Astrocyte (in vitro differentiated cells and primary cell): ENCODE measurements at places on chromosomes 3 and 15. TPM values are rescaled to one million over a fixed set of nuclear protein-coding genes. Genes with fewer than 3 reads are reported as not detected.

DNA sequence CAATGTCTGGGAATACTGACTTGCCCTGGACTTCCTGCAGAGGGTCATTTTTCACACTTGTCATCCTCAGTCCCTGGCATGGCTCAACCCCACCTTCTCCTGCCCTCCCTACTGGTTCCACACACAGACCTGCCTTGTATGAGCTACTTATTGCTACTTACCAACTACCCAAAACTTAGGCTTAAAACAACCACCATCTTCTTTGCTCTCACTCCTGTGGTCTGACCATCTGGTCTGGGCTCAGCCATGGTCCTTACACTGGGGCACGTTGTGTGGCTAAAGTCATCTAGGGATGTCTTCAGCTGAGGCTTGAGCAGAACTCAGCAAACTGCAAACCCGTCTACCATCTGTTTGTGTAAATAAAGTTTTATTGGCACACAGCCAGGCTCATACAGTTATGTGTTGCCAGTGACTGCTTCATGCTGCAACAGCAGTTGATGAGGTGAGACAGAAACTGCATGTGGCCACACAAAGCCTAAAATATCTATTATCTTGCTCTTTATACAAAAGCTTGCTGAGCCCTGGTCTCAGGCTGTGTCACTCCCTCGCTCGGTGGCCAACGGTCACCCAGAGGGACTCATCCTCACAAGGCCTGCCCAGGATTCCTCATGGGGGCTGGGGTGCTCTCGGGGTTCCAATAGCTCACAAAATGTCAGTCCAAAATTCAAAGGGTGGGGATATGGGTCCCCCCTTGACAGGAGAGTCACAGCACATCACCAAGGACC lies 43.5 kb downstream of the KLF15 start:
- no peak for DNase-seq

The TXNRD3 gene
- 7.6 and 11.1 TPM in 2 replicates for total RNA-seq

DNA sequence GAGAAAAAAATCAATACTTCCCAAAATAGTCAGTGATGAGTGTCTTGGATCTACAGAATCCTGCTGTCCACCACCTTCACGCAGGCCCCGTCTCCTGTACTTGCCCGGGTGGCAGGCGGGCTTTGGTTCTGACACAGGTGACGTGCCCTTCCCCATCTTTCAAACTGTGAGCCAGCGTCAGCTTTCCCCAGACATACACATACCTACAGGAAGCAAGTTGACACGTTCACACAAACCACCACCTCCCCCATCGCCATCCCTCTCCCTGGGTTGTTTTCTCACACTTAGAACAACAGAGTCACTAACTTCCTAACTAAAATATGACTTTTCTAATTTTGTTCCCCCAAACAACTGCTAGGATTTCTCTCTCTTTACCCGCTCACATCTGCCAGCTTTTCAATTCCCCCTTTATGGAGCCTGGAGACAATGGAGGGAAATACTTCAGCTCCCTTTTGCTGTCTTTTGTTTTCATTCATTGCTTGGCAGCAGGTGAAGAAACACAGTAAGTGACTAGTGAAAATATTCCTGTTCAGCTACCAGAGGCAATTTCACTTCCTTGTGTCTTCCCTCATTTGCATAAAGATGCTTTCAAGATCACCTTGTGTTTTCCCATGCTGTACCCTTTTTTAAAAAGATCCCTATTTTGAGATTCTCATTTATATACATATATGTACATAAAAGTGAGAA lies 248.3 kb downstream of the SLCO3A1 start:
- DNase-seq = no peak

DNA sequence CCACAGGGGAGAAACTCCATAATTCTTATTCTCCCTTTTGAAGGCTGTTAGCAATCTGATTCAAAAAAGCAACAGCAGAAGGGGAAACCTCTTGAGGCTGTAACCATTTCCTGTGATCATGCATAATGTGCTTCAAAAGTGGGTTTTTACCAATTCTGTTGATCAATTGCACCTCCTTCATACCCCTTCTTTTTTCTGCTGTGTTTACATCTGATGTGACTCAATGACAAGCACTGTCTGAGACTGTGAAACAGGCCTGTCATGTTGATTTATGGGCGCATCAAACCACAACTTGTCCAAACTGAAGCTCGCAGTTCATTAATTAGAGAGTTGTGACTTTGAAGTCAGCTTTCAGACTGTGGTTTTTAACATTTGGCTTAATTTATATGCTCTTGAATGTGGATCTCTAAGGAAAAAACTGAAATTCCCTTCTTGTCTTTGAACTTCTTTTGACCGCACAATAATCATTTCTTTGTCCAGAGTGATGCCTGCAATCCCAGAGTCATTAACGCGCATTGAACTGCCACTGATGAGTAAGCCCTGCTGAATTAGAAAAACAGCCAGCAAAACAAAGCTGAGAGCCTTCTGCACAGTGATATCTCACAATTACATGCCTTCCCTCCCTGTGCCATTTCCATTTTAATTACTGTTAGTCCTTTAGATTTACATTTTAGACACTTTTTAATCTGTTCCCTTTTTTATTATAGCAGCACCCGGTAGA lies 532.8 kb downstream of the FOXP1 start:
- peak; percentile 97 for DNase-seq

DNA sequence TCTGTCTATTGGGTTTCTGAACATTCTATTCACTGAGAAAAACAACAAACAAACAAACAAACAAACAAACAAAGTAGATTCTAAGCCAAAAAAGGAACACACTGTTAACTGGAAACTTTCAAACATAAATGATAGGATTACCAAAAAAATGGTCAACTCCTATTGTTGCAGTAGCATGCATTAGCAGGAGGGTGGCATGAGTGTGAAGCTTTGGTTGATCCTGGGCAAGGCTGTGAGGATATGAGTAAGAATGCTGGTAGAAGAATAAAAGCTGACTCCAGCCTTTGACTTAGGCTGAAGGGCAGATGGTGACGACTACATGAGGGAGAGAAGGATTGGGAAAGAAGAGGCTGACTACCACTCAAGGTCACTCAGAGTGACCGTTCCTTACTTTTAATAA lies 810.3 kb downstream of the VGLL3 start:
- no peak for DNase-seq

The SLC12A1 gene
- total RNA-seq = not detected in 2 replicates

GRCh38 chr15:70125605-70126004 lies 27.9 kb upstream of the TLE3 start:
- no peak for DNase-seq

The PLD1 gene
- 21.5 and 24.0 TPM in 2 replicates for total RNA-seq

The GOLGA8T gene
- total RNA-seq = 0.32 TPM in 1 of 2 replicates, not detected in the other

The ISG20 gene
- total RNA-seq = 15.9 and 18.6 TPM in 2 replicates

DNA sequence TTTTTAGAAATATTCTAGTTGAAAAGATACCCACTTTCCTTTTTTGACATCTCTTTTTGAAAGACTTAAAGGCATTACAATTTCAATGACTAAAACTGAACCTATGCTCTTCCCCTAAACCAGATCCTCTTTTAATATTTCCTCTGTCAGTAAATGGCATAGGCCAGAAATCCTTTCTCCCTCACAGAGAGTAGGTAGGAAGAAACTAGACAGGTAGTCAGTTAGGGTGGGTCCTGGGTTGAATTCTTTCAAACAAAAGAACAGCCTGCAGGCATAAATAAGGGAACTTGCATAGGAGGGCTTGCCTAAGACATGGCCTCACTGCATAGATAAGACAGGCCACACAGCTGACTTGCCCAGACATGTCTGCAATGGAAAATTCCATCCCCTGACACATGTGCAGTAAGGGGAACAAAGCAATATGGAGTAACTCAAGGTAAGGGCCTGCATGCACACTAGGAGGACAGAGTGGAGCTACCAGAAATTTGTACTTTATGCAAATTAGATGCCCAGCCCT lies 23.1 kb downstream of the PLSCR5 start:
- DNase-seq = peak; percentile 34
